ENCODE measurements at places on chromosomes 2 and 18.

- DNase-seq: no peak
These were observed 119.3 kb upstream of the RBBP8 start for GRCh38 chr18:22813648-22814328.

DNA sequence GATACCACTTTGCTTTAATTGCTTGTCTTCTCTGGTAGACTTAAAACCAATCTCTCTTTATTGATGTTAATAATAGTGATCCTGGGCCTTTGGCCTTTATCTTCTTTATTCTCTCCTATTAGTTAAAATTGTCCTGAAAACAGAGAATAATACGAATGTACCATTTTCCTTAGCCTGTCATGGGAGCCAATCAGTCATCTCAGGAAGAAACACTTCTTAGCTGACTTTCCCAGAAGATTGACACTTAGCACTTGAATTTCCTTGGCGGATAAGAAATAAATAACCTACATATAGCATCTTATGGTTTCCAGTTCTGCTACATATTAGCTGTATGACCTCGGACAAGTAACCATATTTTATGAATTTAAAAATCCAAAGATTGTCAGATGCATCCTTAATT is 338.4 kb upstream of the SLC14A2 start:
- DNase-seq: no peak

DNA sequence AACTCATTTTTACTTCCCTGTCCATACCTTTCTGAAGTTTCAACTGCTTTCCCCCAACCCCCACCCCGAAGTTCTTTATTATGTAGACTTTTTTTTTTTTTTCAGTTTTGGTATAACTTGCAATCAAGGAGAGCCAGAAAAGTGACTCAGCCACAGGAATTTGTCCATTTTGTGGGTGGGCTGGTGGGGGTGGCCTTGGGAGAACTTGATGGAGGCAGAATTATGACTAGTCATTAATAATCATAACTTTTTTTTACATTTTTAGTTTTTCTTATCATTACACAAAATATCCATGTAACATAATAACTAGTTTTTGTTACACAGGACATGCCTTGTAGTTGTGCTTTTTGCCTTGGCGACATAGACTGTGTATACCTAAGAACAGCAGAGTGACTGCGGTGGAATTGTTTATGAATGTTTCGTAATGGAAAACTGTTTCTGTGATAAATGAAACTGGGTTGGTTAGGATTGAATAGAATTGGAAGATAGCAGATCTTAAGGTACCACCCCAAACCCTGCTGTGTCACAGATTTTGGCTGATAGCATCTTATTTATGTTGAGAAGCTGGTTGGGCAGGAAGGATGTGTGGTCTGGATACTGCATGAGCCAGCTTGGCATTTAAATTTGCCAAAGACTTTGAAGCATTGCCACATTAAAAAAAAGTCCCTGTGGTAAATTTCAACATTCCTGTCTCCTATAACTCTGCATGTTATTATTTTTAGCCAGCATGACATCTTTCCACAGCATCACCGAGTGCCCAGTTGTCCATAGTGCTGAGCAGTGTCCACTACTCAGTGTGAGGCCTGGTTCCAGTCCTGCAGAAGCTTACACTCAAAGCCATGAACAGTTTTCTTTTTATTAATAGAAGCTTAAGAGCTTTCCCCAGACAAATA is 30.7 kb downstream of the LYPD6B start:
- DNase-seq: no peak

DNA sequence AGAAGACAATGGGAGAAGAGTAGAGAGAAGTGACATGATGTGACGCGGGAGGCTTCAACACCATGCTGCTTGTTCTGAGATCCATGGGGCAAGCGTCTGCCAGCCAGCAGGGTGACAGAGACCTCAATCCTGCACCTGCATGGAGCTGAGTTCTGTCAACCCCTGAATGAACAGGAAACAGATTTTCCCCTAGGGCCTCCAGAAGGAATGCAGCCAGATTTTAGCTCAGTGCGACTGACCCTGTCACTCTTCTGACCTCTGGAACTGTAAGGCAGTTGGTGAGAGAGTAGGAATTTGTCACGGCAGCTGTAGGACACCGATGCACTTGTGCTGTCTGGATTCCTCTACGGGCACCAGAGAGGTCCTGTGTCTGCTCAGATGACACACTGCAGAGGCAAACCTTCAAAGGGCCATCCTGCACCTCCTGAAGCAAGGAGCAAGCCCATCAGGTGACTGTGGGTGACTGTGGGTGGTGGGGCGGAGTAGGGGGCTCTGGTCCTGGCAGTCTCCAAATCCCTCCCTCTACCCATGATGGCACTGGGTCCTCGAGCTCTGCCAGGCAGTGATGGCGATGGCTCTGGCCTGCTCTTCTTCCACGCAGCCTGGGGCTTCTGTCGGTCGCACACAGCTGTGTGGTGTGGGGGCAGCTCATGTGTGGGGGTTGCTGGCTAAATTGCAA is 194.3 kb upstream of the TWIST2 start:
- no peak for DNase-seq

GRCh38 chr2:54274781-54275242 is 18.8 kb upstream of the TSPYL6 start:
- no peak for DNase-seq

- DNase-seq: no peak
These were observed 31.3 kb downstream of the HS1BP3 start for GRCh38 chr2:20619624-20620024.
